Stimulated activated CD4-positive, alpha-beta T cell treated with anti-CD3 and anti-CD28 coated beads, Interleukin-4, amount 100 ng/mL, for 24 hours (primary cell): ENCODE measurements at places on chromosomes 11 and 22.

DNA sequence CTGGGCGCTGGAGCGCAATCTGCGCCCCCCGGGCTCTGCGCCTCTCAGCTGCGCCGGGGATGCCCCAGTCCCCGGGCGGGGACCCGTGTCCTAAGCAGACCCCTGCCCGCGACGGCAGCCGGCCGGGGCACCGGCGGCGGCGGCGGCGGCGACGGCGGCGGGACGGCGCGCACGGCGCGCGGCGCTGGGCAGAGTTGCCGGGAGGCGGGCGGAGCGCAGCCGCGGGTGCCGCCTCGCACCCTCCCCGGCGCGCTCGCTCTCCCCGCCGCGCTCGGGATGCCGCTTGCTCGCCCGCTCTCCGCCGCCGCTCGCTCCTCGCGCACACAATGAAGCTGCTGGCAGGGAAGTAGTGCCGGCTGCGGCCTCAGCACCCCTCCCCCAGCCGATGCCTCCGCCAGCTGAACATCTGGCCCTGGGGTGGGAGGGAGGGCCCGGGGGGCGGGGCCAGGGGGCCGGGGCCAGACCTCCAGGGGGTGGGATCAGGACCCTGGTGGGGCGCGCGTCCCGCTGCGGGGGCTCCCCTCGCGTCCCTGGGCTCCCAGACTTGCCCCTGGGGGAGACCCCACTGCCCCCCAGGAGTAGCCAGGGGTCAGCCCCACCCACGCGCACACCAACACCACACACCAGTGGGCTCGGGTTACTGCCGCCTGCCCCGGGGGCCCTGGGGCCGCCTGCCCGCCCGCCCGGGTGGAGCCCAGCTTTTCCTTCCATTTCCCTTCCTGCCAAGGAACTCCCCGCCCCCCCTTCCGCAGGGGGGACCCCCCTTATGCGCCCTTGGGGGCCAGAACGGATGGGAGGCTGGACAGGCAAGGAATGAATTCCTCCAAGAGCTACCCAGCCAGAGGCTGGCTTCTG lies at the start of gene RCOR2:
Gene RCOR2, minus strand, starts transcription at position 328 of the 855 bp plus-strand sequence. CDS start 708 bp downstream, outside the sequence.
- peak; percentile 56 for DNase-seq

- peak; percentile 85 for DNase-seq
These were observed at the start of gene TBRG1 for GRCh38 chr11:124622531-124623451. TBRG1 (plus strand) TSS chr11:124622864; CDS start chr11:124623084, 220 bp downstream.

GRCh38 chr11:118915941-118916841 lies 9.5 kb downstream of the BCL9L start:
- DNase-seq, result no peak

GRCh38 chr11:134592391-134592990 lies 180.4 kb upstream of the B3GAT1 start:
- peak; percentile 39 for DNase-seq

- no peak for DNase-seq
These were observed 473.7 kb downstream of the JRKL start for GRCh38 chr11:96863520-96863919.

- DNase-seq, result peak; percentile 48
These were observed 5.3 kb upstream of the JAML start for GRCh38 chr11:118230088-118230487.

DNA sequence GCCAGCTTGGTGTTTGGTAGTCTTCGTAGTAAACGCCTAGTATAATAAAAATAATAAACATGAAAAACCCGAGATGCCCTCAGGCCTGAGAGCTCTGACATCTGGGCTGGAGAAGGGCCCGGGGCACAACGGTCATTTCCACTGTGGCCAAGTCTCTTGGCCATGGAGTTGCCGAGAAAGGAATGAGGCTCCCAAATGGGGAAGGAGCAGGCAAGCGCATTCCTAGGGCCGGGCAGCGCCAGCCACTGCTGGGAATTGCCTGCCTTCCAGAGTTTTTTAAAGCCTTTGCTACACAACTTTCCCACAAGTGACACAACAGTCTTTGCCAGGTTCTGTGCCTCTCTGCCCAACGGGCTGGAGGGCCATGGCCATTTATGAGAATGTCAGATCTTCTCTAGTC lies 103.4 kb downstream of the NAV2 start:
- DNase-seq, result no peak

- no peak for DNase-seq
These were observed 5.0 kb downstream of the NAGA start for GRCh38 chr22:42065438-42066125.

DNA sequence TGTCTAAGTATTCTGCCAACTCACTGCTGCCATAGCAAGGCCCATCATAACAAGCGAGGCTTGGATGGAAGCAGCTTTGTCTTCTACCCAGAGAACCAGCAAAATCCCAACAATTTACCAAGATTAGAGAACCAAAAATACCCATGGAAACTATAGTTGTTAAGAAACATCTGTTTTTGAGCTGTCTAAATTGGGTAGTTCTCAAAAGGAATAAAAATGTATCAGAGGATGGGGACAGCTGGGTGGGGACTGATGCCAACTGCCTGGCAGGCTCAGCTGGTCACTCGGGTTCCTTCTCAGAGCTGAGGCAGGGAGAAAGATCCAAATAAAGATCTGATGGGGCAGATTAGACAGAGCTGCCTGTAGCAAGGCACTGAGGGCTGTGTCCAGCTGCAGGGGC lies 85.9 kb upstream of the GRK3 start:
- DNase-seq, result no peak

- no peak for DNase-seq
These were observed 88.7 kb upstream of the TIMP3 start for GRCh38 chr22:32712644-32713355.

DNA sequence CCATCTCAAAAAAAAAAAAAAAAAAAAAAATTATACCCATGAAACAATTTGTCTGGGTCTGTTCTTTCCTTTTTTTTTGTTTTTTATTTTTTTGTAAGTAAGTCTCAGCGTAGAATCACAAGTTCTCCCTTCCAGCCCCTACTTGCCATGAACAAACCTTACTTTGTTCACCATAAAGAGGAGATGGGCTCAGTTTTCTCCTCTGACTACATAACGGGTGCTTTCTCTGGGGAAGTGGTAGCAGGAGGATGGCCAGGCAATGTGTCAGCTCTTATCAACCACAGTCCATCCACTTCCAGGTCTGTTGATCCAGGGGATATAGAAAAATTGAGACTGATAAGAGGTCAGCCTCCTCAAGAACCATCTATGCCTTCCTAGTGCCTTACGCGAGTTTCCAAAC lies 11.0 kb downstream of the ASCC2 start:
- DNase-seq, result no peak

GRCh38 chr11:128502726-128503125 lies 84.6 kb downstream of the ETS1 start:
- DNase-seq, result no peak

DNA sequence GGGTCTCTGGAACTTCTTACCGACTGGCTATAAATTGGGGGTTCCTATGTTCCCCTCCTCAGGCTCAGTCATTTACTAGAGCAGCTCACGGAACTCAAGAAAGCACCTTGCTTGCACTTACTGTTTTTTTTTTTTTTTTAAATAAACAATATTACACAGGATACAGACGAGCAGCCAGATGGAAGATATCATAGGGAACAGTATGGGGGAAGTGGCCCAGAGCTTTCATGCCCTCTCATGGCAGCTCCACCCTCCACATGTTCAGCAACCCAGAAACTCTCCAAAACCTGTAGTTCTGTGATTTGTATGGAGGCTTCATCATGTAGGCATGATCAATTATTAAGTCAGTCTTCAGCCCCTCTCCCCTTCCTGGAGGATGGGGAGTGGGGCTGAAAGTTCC lies 7.5 kb downstream of the UVRAG start:
- DNase-seq, result no peak
